Anterior cingulate cortex (tissue), 58 donors: ENCODE measurements at places on chromosomes 5 and 9.

- no peak for DNase-seq
These were observed 53.2 kb downstream of the FAM114A2 start for GRCh38 chr5:153985498-153985897.

DNA sequence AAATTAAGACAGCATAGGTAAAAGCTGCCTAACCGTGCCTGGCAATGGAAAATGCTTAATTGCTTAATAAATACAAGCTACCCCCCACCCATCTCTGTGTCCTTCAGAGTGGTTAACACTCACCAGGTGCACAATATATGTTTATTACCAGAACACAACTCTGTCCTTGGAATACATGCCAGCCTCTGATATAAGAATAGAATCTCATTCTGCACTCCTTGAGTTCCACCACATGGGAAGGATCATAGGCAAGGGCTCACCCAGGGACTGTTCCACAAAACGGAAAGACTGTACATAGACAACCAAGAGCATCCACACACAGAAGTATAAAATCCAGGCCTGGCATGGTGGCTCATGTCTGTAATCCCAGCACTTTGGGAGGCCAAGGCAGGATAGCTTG is 91.4 kb downstream of the STRBP start:
- DNase-seq: no peak

- no peak for DNase-seq
These were observed 103.6 kb downstream of the C9orf152 start for GRCh38 chr9:110104261-110104809.

DNA sequence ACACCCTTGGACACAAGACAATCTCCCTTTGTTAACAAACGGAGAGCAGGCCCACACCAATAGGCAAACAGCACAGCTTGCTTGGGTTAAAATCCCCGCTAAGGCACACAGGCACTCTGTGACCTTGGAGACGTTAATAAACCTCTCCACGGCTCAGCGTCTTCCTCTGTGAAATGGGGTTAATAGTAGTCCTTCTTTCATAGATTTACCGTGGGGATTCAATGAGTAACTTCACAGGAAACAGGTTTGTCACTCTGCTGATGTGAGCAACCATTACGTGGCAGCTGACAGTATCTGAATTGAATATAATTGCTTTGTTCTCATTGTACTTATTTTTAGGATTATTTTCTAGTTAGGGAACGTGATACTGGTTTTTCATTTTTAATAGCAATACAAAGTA is 65.2 kb upstream of the ADRA1B start:
- no peak for DNase-seq

- no peak for DNase-seq
These were observed 32.2 kb upstream of the LARP1 start for GRCh38 chr5:154722936-154723335.
